Astrocyte of the cerebellum (primary cell): ENCODE measurements at places on chromosomes 13 and 19.

- no peak for DNase-seq
Measured at GRCh38 chr13:22162889-22163288, 492.0 kb downstream of the FGF9 start.

DNA sequence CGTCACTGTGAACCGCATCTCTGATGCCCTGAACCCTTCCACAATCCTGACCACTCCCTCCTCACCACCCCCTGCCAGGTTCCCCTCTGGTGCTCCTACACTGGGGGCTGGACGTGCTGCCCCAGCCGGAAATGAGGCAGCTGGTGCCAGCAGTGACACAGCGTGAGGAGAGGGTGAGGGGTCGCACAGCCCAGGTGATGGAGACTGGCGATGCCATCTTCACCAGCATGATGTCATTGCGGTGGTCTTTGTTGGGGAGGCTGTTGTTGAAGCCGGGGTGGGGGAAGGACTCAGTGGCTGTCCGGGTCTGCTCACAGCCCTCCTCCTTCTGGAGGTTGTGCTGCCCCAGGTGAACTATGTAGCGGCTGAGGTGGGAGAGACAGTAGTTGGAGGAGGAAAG is 2.5 kb downstream of the KLK11 start:
- no peak for DNase-seq

DNA sequence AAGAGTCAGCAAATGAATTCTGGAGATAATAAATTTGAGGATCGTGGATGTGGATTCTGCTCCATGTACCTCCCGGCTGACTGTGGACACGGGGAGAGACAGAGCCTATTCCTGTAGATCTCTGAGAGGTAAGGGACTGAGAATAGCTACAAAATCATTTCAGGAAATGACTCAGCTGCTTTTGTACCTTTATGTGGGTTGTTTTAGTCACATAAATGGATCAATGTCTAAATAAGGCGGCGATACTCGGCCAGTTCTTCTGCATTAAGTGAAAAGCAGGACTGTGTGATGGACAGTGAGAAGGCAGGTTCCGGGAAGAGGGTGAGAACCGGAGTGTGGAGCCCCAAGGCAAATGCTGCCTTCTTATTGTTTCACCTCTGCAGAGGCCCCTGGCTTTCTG is 128.1 kb downstream of the EFNB2 start:
- DNase-seq: no peak

- DNase-seq: no peak
Measured at GRCh38 chr13:30423891-30424290, 1.6 kb downstream of the UBE2L5 start.

- peak; percentile 76 for DNase-seq
Measured at GRCh38 chr13:68439817-68440216, 1209.7 kb upstream of the PCDH9 start.

GRCh38 chr19:58409010-58409790 is 751 bp downstream of the ZNF584 start:
- DNase-seq: no peak

- DNase-seq: no peak
Measured at GRCh38 chr13:112113348-112113747, 46.4 kb downstream of the SOX1 start.

DNA sequence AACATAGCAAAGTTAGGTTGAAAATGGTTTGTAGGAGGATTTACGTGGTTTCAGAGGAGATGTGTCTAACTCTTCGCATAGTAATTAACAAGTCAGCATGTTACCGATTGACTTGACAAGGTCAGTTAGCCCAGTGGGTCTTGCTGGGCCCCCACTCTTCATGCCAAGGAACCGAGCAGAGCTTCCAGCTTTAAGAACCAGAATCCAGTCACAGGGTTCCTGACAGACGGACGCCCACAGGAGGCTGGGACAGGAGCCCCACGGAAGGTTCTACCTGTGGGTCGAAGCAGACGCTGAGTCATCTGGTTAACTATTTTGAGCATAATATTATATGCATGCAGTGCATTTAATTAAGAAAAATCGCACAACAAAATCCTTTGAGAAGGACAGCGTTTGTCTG is 3.5 kb downstream of the TMEM255B start:
- DNase-seq: no peak
